ENCODE measurements at places on chromosomes 7 and 10.

GRCh38 chr7:30994206-30995100 lies 30.7 kb downstream of the GHRHR start:
- DNase-seq = no peak

- no peak for DNase-seq
Measured at GRCh38 chr7:118839515-118839914, 615.0 kb downstream of the ANKRD7 start.

DNA sequence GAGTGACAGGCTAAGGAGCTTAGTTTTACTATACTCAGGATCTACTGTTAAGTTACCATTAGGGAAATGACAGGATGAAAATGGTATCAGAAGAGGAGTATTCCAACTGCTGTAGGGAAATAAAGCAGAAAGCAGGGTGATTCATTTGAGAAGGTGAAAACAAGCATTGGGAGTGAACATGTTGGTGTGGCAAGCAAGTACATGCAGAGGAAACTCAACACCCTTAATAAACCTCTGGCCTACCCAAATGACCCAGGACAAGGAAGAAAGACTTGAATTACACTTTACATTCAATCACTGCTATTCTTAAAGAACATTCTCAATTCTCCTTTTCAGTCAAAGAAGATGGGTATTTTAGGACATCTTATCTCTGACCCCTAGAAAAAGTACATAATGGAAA lies 28.7 kb downstream of the ERLIN1 start:
- no peak for DNase-seq

- no peak for DNase-seq
Measured at GRCh38 chr7:32357535-32358277, 132.5 kb downstream of the LSM5 start.

DNA sequence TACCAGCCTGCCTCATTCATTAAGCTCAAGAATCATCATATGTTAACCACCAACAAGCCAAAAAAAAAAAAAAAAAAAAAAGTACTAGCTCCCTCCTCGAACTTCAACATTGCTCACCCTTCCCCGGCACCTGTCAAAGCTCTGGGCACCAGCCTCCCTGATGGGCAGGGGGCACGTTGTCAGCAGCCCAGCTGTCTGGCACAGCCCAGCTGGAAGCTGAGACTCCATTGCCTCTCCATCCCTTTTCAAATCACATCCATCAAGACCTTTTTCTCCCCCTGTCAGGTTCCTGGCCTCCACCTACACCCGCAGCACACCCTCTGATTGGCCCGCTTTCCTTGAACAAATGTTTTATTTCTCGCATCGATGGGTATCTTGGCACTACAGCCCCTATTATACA lies 913.3 kb upstream of the AUTS2 start:
- DNase-seq = no peak

DNA sequence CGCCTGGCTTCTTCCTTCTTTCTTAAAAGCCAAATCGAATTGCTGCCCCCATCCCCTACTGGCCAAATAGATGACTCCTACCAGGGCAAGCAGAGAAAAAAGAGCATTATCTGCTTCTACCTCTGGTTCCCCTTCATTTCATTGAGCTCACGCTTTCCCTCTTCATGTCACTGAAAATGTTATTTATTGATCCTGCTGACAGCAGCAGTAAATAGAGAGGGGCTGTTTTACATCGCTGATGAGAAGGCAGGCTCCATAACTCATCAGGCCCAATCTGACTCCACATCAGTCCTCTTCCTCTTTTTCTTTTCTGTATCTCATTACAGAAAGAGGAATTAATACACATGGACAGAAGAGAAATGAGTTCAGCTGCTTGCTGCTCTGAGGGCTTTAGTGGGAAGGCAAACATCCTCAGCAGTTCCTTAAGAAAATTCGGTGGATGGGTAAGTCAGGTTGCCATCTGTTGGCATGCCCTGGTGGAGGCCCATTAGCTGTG lies 904.1 kb downstream of the KCNMA1 start:
- DNase-seq = no peak
